Activated CD8-positive, alpha-beta memory T cell treated with anti-CD3 and anti-CD28 coated beads for 1 hour (primary cell): ENCODE measurements at places on chromosomes 2 and 18.

- no peak for DNase-seq
These were observed 62.3 kb downstream of the SOWAHC start for GRCh38 chr2:109676346-109676902.

DNA sequence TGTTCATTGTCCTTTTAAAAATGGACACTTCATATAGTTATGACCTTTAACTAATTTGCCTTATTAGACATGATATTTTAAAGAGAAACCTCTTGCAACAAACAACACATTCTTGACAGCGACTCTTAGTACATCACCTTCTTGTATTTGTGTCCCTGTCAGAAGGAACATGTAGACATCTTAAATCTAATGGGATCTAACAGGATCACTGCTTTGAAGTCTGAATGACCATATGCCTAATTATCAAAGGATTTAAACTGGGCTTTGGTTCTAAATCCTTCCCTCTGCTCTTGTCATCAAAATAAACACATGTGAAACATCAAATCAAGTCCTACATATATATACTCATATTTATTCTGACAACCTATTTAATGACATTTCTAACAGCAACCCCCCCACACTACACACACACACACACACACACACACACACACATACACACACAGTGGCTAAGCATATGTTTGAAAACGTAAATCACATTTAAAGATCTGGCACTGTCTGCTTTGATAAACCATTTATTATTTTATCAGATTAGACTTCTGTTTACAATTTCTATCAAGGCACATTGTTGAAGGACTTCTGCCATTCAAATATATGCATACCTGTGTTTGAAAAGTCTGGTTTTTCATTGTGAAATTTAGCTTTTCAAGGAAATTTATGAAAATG lies 4.2 kb downstream of the GALNT13 start:
- DNase-seq: no peak

- DNase-seq: no peak
These were observed 5.3 kb downstream of the GPC1 start for GRCh38 chr2:240440704-240441320.

- DNase-seq: no peak
These were observed 60.7 kb downstream of the INPP4A start for GRCh38 chr2:98505311-98505808.

DNA sequence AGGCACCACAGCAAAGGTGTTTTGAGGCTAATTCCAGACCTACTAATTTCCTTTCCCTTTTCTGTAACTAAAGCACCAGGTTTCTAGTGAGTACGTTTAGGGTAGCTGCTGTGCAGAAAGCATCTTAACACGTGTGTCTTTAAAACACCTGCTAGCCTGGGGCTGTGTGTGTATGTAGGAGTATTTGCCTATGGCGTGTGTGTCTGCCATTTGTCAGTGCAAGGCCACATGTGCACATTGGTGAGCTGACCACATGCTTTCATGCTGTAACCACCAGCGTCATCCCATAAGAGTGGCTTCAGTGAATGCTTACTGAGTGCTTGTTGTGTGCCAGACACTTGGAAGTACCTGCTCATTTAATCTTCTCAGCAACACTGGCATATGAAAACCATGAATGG lies 241.6 kb downstream of the SEPTIN10 start:
- no peak for DNase-seq
